ENCODE measurements at places on chromosomes 16 and 17. TPM values are rescaled to one million over a fixed set of nuclear protein-coding genes. Genes with fewer than 3 reads are reported as not detected.

GGNBP2 gene
- 86.5 TPM for total RNA-seq

ADAP2 gene
- total RNA-seq: 15.1 TPM

- no peak for DNase-seq
Measured at GRCh38 chr17:45734598-45734997, 49.5 kb upstream of the CRHR1 start.

DNA sequence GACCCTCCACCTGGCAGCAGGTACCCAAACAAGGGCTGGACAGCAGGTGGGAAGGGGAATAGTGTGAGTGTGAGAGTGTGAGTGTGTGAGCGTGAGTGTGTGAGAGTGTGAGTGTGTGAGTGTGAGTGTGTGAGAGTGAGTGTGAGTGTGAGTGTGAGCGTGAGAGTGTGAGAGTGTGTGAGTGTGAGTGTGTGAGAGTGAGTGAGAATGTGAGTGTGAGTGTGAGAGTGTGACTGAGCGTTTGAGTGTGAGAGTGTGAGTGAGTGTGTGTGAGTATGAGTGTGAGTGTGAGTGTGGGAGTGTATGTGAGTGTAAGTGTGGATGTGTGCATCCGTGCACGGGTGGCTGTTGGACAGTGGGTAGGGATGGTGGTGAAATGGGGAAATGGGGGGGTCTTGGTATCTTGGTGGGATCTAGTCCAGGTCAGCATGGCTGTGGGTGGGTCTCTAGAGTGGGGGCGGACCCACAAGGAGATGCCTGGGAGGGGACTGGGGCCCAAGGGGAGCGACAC lies 408 bp downstream of the ADGRG1 start:
- no peak for DNase-seq

DNA sequence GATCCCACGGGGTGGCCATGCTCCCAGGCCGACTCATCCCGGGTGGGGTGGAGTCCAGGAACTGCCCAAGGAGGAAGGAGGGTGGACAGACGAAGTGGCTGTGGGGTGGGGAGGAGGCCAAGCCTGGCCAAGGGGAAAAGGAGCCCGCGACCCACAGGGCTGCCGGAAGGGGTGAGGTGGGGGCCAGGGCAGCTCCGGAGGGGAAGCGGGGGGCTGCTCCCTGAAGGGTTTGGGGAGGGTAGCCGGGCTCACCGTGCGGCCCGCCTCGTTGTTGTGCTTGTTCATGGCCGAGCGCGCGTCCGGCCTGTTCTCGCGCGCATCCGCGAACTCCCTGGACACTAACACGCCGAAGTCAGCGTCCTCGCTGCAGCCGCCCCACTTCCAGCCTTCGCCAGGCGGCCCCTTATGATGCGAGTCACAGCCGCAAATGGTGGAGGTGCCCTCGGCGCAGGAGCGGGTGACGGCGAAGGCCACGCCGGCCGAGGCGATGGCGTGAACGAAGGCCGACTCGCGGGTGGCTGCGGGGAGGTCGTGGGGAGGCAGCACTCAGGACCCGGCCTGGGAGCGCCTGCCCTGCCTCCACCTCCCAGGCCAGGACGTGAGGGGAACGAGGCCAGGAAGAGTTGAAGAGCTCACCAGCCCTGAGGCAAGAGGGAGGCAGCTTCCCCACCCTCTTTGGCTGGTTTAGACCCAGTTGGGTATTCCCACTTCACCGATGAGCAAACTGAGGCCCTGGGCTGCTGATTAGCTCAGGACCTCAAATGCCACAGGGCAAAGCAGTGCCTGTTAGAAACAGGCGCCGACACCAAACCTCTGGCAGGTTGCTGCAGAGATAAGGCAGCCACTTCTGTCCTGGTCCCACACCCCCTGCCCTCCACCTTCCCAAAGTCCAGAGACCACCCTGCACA lies 48.7 kb downstream of the WNT3 start:
- no peak for DNase-seq

- DNase-seq: no peak
Measured at GRCh38 chr17:76147211-76148014, 6.4 kb upstream of the FOXJ1 start.

DNA sequence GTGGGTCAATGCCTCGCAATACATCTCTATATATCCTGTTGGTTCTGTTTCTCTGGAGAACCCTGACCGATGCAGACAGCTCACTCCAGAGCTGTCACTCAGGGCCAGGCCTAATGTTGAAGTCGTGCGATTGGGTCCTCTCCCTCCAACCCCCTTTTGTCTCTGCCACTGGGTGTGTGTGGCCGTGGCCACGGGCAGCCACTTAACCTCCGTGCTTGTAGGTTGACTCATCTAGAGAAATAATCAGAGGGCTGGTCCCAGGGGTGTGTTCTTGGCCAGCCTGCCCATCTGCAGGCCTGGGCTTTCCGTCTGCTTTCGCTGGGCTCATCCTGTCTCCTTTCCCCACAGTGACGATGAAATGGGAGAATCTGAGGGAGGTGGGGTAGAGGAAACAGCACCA lies 7.4 kb downstream of the ADAD2 start:
- no peak for DNase-seq

DNA sequence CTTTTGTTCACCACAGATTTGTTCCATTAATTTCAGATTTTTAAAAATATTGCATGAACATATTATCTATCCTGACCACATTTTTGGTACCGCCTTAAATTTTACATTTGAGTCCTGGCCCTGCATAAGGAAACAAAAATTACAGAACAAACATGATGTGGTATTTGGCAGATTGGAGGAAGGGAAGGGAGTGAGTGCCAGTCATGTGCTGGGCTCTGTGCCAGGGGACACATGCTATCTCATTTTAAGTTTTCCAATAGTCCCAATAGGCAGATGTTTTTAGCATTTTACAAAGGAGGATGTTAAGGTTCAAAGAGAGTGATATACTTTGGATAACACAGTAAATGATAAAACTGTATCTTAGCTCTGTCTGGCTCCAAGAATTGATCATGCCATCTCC lies 185.1 kb downstream of the CDK5R1 start:
- no peak for DNase-seq

DNA sequence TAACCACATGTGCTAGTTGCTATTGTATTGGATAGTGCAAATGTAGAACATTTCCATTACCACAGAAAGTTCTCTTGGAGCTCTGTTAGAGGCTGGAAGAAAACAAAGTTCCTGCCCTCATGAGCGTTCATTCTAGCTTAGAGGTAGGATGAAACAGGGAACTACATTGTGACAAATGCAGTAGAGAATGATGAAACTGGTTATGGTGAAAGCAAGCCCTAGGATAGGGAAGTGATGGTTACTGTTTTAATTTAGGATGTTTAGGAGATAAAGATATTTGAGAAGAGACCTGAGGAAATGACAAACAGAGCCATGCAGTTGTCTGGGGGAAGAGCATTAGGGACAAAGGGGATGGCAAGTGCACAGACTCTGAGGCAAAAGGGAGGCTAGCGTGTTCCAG lies 50.7 kb downstream of the AATF start:
- DNase-seq: no peak

- no peak for DNase-seq
Measured at GRCh38 chr16:64950731-64951130, 171.1 kb downstream of the CDH11 start.

- DNase-seq: no peak
Measured at GRCh38 chr17:40910441-40910841, 25.4 kb upstream of the KRT20 start.

- no peak for DNase-seq
Measured at GRCh38 chr16:11452746-11453389, 107.6 kb downstream of the RMI2 start.

DNA sequence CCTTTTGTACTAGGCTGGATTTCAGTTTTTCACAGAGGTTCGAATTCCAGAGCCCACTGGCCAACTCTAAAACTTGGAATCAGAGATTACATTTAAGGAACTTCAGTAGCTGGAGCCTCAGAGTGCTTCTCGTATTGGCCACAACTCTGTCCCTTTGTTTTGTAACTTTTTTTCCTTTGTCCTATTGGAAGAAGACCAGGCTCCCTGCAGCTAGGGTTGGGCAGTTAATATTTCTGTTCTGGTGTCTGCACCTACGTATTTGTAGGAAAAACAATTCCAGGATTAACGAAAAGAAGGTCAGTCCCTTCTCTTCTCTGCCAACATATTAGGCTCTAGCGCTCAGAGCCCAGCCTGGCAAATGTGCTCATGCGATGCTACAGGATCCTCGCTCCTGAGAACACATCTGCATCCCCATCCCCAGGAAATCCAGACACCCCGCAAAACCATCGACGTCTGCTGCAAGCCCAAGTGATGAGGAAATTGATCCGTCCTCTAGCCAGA lies 1.9 kb downstream of the CDH11 start:
- no peak for DNase-seq

- DNase-seq: no peak
Measured at GRCh38 chr17:76370261-76370993, 14.0 kb upstream of the SPHK1 start.

GRCh38 chr17:81277946-81278693 lies 17.0 kb downstream of the SLC38A10 start:
- DNase-seq: no peak

DNA sequence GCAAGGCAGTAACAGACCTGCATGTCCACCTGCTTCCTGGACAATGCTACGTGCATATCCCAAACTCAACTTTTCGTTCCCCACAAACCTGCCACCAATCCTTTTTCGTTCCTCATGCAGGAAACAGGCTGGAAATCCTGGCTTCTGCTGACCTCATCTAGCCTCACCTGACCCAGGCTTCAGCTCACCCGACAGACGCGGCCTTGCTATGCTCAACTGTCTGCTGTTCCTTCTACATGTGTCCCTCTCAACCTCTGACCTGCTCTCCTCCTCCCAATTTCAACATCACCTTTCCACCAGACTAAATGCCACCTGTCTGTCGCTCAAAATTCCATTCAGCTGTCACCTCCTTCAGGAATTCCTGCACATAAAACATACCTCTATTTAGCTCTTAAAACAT lies 44.5 kb downstream of the XPO6 start:
- DNase-seq: no peak

GRCh38 chr17:48878920-48879898 lies 13.4 kb upstream of the ATP5MC1 start:
- no peak for DNase-seq

DNA sequence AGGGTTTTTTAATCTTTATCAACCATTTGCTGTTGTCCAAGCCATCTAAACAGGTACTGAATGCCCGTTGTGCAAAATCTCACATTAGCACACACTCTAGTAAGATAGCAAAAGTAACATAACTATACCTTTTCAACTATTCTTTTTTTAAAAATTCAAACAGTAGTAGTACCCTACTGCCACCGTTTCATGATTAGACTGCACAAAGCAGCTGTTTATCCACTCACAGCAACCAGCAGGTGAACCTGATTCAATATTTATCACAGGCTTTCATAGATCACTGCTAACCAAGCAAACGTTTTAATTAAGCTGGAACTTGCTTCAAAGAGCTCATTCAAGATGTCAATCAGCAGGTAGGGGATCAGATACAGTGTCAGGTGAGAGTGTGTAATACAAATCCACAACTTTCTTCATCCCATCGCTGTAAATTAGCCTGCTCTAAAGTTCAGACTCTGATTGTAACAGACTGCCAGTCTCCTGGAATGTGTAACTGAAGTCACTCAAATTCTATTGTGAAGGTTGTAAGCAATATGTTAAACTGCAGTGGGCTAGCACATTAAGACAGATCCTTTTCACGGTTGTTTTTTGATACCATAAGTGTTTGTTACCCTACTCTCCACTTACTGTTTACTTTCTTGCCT lies 47.3 kb downstream of the BRIP1 start:
- no peak for DNase-seq
